ENCODE measurements at places on chromosomes 4 and X.
A peak's percentile ranks its signal among the peaks of the same experiment; 100 is the strongest.

DNA sequence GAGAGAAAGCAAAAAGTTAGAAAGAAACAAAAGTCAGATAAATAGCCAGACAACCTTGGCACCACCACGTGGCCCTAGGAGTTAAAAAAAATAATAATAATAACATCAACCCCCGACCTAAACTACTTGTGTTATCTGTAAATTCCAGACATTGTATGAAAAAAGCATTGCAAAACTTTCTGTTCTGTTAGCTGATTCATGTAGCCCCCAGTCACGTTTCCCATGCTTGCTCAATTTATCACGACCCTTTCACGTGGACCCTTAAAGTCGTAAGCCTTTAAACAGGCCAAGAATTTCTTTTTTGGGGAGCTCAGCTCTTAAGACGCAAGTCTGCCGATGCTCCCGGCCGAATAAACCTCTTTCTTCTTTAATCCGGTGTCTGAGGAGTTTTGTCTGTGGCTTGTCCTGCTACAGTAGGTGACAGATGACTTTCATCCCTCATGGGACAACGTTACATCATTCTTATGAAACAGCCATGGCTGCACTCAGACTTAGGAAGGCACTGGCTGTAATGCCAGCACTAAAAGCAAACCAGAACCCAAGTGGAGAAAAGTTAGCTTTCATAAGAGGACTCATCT, 520 bp downstream of the ACOX3 start:
- DNase-seq = no peak

GRCh38 chr4:118206627-118207026, 146.2 kb downstream of the PRSS12 start:
- DNase-seq = no peak

- DNase-seq = no peak
Observed at GRCh38 chr4:147198411-147199051, 252.9 kb upstream of the TTC29 start.

DNA sequence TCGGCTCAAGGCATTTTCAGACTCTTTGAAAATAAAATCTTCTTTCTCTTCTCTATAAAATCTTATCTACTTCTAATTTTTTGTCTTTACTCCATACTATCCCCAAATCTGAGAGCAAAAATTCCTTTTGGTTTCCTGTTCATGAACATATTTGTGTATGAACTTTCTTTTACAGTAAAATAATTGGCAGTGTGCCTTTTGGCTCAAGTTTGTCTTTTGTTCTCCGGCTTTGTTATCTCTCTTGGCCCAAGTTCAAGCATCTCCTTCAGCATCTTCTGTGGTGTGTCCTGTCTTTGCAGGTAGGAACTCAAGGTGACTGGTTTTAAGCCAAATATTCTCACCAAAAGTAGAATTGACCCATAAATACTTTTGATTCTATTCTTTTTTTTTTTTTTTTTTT, 276.6 kb upstream of the FAT1 start:
- no peak for DNase-seq

- DNase-seq = no peak
Observed at GRCh38 chr4:161906836-161907589, 256.8 kb downstream of the FSTL5 start.

- DNase-seq = no peak
Observed at GRCh38 chrX:126723881-126724280, 95.6 kb upstream of the PRR32 start.

GRCh38 chrX:95675794-95676193, 1008.8 kb upstream of the DIAPH2 start:
- peak; percentile 53 for DNase-seq

DNA sequence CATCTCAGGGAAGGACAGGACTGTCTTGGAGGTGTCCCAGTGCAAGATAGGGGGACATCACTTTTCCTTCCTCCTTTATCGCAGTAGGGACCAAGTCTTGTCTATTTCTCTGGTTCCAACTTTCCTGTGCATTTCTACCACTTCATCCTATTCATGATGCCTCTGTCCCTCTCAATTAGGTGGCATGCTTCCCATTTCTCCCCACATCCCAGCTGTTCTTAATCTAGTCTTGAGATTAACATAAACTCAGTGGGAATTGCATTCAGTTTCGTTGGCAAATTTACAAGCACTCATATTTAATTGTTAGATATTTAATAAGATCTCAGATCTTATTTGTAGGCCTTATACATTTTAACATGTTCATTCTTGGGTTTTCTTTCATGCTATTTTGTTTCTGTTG, 15.7 kb upstream of the ODAM start:
- DNase-seq = no peak

DNA sequence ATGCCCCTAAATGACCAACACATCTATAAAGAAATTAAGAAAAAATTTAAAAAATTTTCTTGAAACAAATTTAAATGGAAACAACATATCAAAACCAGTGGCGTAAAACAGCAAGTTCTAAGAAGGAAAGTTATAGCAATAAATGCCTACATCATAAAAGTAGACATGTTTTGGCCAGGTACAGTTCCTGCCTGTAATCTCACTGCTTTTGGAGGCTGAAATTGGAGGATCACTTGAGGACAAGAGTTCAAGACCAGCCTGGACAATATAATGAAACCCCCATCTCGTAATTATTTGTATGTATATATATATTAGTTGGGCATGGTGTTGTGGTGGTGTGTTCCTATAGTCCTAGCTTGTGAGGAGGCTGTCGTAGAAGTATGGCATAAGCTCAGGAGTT, 672.4 kb upstream of the GRID2 start:
- no peak for DNase-seq

DNA sequence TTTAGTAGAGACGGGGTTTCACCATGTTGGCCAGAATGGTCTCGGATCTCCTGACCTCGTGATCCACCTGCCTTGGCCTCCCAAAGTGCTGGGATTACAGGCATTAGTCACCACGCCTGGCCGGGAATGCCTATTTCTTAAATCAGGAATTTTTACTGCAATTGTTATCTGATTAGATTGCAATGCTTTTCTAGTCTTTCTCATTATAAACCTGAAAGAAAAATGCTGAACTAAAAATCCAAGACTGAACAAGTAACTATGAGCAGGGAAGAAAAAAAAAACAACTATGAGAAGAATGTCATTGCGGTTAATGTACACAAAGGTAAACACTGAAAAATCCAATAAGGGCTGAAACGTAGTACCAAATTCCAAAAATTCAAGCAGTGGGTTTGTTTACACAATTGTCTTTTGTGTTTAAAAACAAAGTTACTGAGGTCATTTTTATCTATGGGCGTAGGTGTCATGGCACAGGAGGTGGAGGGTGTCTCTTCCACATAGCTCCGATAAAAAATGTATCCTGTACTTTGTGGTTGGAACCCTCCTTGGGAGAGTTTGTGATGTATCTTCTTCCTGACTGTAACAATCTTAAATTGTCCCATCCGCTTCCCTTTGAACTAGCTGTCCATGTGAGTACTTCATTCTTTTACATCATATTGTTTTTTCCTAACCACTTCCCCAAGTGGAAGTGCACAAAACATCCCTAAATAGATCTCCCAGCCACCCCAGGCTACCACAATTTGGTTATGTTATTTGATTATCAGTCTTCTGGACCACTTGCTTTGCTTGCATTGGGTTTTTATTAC, 11.1 kb upstream of the TMEM156 start:
- DNase-seq = no peak

GRCh38 chr4:133856731-133857355, 344.7 kb downstream of the PABPC4L start:
- DNase-seq = no peak

DNA sequence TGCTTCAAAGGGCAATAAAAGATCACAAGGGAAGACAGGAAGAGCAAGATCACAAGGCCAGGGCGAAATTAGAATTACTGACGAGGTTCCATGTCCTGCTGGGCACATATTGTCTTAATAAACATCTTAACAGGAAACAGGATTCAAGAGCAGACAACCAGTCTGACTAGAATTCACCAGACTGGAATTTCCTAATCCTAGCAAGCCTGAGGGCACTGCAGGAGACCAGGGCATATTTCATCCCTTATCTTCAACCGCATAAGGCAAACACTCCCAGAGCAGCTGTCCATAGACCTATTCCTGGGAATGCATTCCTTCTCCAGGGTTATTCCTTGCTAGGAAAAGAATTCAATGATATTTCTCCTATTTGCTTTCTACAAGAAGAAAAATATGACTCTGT, 12.4 kb upstream of the TDO2 start:
- DNase-seq = no peak

DNA sequence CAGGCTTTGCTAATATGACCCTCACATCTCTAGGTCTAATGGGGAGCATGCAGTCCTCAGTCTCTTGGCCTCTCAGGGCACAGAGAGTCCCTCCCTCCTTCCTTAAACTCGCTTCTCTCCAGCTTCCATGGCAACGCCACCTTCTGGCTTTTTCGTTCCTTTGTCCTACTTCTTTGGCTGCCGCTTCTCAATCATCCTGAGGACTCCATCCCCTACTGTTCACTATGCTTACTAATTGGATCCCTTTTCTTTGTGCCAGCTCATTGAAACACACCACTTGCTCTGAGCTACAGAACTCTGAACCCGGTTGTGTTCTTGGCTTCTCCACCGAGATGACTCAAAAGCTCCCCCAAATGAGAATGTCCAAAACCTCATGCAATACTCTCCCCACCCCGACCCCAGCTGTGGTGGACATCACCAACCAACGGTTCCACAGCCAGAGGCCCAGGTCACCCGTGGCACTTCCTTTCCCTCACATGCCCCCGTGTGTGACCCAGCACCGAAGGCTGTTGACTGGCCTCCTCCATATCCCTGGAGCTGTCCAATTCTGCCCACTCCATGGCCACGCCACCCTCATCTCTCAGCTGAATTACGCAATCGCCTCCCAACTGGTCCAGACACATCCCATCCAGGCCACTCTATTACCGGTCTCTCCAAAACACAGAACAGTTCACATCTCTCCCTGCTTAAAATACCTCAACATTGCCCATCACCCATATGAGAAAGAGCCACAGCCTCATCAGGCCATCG, 34.7 kb downstream of the CRMP1 start:
- DNase-seq = no peak

GRCh38 chrX:67917421-67918010, 373.7 kb downstream of the AR start:
- DNase-seq = no peak

DNA sequence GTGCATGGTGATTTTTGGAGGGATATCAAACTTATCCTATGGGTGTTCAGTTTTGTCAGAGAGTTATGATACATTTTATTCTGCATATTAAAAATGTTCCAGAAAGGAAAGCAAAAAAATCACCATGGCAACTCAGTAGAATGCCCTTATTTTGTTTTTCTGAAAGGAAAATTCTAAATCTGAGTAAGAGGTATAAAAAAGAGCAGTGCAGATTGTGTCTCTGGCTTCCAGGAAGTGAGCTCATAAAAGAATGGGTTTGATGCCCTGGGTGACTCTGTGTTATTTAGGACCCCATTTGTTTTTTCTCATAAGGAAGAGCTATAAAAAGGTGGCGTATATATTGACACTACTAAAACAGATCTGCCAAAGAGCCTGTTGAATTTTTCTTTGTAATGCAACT, 128.8 kb downstream of the UCHL1 start:
- no peak for DNase-seq

GRCh38 chrX:72143609-72143907, 11.8 kb upstream of the RTL5 start:
- DNase-seq = no peak

- peak; percentile 95 for DNase-seq
Observed at GRCh38 chr4:88600176-88600838, 8.0 kb downstream of the HERC3 start.

DNA sequence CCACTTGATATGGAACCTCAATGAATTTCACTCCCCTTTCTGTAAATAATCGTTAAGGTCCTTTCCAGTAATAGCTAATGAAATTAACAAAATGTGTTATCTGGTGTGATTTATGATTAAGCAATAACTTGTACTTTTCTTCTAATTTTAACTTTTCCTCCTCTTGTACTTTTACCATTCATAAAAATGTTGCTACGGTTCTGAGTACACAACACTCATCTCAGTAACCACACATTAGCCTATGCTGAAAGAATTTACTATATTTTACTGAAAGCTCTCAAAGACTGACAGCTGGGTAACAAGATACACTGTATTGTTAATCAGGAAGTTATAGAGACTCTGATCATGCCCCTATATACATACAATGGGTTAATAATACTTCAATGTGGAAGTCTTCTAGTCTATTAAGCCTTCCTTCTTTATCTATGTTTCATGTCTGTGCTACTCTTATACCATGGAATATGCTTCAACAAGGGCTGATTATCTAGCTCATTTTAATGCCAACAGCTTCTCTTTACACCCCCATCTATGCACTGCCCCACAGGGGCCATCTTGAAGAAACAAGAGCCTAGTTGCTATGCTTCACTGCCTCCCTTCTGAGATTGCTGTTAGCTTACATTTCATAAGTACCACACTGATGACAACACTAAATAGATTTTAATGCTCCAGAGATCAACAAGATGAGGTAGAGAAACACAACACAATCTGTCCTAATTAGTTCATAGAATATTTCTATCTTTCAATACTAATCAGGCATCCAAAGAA, 39.1 kb downstream of the LAMP2 start:
- DNase-seq = no peak

- DNase-seq = no peak
Observed at GRCh38 chrX:143788265-143788664, 67.7 kb upstream of the SPANXN2 start.

DNA sequence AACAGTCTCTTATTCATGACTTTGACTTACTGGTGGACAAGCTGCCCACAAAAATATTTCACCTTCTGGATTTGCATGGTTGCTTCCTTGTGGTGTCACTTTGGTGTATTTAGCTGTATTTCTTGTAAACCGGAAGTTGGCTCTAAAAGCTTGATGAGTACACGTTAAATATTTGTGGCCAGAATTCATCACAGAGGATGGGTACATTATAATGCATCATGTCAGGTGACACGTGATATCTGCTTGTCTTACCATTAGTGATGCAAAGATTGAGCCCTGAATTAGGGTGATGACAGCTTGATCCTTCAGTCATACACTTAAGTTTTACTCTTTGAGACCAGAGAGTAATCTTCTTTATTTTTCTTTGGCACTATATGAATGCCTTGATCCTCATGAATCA, 188.3 kb upstream of the RPS6KA3 start:
- no peak for DNase-seq

DNA sequence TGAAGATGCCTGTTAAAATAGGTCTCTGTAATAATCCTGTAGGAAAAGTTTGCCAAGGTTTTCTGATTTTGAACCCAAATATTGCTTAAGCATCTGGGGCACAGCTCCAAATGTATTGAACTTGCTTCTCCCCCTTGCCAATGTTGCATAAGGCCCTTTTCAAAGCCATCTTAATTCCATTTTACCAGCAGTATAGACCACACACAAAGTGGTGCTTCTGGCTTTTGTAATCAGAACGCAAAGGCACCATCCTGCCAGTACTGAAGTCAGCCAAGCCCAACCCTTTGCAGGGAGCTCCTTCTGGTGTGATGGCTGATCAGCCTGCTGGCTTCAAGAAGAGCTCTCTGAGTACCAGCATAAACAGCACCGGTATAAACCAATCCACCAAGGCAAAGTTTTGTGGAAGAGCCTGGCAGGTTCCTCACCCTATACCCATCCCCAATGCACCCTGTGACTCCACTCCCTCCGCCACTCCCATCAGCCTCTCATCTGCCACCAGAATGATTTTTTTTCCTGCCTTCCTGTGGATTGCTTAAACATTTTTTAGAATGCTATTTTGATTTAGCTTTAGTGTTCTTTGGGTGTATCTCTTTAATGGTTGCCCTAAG, 39.2 kb upstream of the USP9X start:
- DNase-seq = no peak

Data from epithelial cell of prostate (primary cell).